Activated naive CD4-positive, alpha-beta T cell treated with anti-CD3 and anti-CD28 coated beads, Interleukin-2, amount 50 U/mL, for 72 hours (primary cell): ENCODE measurements at places on chromosomes 12 and 14. TPM values are rescaled to one million over a fixed set of nuclear protein-coding genes. Genes with fewer than 3 reads are reported as not detected.

The MFAP5 gene
- total RNA-seq: not detected

The DLST gene
- total RNA-seq: 135 TPM

The ASIC1 gene
- 2.8 TPM for total RNA-seq

The SERPINA10 gene
- not detected for total RNA-seq

The MYO1H gene
- total RNA-seq: not detected

The CLSTN3 gene
- total RNA-seq: 57.0 TPM

The C1R gene
- 3.9 TPM for total RNA-seq

The CPNE6 gene
- not detected for total RNA-seq

The POTEM gene
- total RNA-seq: not detected

The CLECL1 gene
- total RNA-seq: 7.6 TPM

The CPM gene
- 10.4 TPM for total RNA-seq

The P2RX7 gene
- 7.3 TPM for total RNA-seq

The CYP46A1 gene
- 0.21 TPM for total RNA-seq

The ADGRD1 gene
- not detected for total RNA-seq

The FAR2 gene
- 4.9 TPM for total RNA-seq

The TMEM132D gene
- not detected for total RNA-seq

The LRTM2 gene
- total RNA-seq: not detected

The GPR84 gene
- total RNA-seq: 2.0 TPM

The CGRRF1 gene
- total RNA-seq: 17.7 TPM

The GRIP1 gene
- total RNA-seq: 0.82 TPM

The ETFRF1 gene
- 10.6 TPM for total RNA-seq

The PKP2 gene
- 0.45 TPM for total RNA-seq

The TSPAN19 gene
- total RNA-seq: not detected

The KMT2D gene
- total RNA-seq: 110 TPM
